ENCODE measurements at places on chromosomes 5 and 9.

DNA sequence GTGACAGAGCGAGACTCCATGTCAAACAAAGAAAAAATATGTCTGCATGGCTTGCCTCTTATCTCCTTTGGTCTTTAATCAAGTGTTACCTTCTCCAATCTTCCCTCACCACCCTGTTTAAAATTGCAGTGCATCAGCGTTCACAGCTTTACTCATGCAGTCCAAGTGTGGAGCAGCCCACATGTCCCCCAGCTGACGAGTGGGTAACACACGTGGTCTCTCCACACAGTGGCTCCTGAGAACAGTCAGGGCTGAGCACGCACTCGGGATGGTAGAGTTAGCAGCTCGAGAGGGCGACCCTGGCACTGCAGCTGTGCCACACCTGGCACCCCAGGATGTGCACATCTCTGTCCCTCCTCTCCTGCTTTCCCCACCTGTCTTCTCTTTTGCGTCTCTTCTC, 25.9 kb upstream of the CFAP157 start:
- DNase-seq, result no peak

DNA sequence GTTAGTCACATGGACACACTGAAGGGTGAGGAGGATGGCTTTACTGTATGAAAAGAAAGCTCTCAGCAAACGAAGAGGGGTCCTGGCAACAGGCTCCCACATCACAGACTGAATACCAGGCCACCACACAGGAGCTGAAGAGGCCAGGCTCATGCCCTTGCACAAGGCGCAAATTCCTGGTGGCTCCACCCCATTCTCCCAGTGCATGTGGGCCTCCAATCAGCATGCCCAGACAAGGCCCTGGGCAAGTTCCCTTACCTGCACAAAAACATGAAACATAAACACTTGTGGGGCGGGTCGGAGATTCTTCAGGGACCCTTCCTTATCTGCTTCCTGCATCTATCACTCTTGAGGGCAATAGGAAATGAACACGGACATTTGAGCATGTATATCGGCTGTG, 935.8 kb upstream of the EDIL3 start:
- no peak for DNase-seq

DNA sequence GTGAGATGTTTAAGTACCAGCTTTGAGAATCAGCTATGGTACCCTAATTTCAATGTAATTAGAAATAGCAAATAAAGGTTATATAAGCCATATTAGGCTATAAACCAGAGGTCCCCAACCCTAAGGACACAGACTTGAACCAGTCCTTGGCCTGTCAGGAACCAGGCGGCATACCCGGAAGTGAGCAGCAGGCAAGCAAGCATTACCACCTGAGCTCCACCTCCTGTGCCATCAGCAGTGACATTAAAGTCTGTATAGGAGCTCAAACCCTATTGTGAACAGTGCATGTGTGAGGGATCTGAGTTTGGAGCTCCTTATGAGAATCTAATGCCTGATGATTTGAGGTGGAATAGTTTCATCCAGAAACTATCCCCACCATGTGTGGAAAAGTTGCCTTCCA, 1009.5 kb downstream of the PTPRD start:
- no peak for DNase-seq

DNA sequence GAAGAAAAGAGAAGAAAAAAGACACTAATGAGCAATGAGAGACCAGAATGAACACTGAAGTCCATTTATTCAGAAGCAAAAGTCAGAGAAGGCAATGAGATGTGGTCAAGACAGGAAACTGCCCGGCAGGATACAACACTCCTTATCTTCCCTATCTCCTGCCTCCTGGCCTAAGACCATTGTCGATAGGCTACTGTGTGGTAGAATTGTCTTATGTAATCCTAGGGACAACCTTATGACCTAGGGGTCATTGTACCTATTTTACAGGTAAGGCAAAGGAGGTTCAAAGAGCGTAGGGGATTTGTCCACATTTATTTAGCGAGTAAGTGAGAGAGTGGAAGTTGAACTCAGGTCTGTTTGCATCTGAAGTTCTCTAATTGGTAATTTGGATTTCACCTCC, 63.0 kb upstream of the PTPN3 start:
- no peak for DNase-seq

GRCh38 chr9:127854184-127854806, at the start of gene ENG:
Gene ENG (minus strand): TSS chr9:127854658. CDS start chr9:127854355, 303 bp downstream.
- DNase-seq, result peak; percentile 48
